Stimulated activated CD8-positive, alpha-beta memory T cell treated with anti-CD3 and anti-CD28 coated beads, Interleukin-7, amount 100 ng/mL, for 1 hour (primary cell): ENCODE measurements at places on chromosomes 2 and 18.

DNA sequence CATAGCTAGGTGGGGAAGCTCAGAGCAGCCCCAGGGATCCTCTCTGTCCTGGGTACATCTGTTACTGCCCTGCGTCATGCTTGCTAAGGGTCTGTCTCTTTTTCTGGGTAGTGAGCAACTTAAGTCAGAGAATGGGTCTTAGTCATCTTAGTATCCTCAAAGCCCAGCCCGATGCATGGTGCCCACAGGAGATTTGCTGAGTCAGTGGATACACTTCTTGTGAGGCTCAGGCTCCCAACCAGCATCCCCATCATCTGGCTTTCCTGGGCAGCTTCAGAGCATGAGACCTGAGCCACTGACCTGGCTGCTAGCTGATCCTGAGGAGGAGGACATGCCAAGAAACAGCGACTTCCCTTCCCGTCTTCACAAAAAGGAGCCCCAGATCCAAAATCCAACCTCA lies 10.0 kb downstream of the FOXI3 start:
- DNase-seq: no peak

GRCh38 chr2:168495524-168495923 lies 39.5 kb downstream of the CERS6 start:
- no peak for DNase-seq

GRCh38 chr2:85458601-85459563 lies 40.4 kb downstream of the SH2D6 start:
- no peak for DNase-seq

GRCh38 chr2:235543128-235543750 lies 49.4 kb downstream of the AGAP1 start:
- DNase-seq: no peak

DNA sequence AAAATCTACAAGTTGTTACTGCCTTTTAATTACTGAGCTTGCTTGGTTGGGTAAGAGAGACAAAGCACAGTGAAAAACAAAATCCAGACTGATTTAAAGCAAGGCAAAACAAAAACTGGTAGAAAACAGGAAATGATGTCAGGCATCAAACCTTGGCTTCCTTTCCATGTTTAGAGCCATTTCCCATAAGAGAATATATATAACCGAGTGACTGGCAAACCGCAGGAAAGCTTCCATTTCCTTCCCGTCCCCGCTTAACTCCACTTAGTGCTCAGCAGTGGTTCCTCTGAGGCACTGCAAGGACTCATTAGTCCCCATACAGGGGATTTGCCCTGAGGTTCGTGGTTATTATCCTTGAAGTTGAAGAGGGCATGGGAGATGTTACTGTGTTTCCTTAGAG lies 446.3 kb downstream of the LPIN1 start:
- no peak for DNase-seq

GRCh38 chr2:186612555-186613440 lies 22.9 kb downstream of the ITGAV start:
- DNase-seq: no peak

DNA sequence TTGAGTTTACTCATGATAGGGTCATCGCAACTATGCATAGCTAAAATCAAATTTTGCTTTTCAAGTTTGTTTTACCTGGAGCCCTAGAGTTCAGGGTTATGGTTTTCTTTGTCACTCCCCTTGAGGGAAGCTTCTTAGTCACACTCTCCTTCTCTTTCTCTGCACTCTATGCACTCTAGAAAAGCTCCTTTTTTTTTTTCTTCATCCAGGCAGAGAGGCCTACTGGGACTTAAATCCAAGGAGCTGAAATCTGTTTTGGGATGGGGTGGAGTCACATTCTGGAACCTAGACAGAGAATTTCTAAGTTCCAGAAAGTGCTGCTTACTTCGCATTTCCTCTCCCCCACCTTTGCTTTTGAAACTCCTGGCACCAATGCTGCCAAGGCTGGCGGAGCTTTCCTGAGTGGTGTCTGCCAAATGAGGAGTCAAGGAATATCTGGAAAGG lies 19.1 kb upstream of the IL18R1 start:
- no peak for DNase-seq

GRCh38 chr18:35045806-35046205 lies 4.6 kb downstream of the MAPRE2 start:
- DNase-seq: no peak

GRCh38 chr18:33836564-33836963 lies 258.5 kb downstream of the ASXL3 start:
- DNase-seq: no peak

GRCh38 chr2:183112577-183112976 lies 11.7 kb upstream of the NUP35 start:
- DNase-seq: no peak

GRCh38 chr2:57549642-57550102 lies 496.9 kb upstream of the VRK2 start:
- no peak for DNase-seq

DNA sequence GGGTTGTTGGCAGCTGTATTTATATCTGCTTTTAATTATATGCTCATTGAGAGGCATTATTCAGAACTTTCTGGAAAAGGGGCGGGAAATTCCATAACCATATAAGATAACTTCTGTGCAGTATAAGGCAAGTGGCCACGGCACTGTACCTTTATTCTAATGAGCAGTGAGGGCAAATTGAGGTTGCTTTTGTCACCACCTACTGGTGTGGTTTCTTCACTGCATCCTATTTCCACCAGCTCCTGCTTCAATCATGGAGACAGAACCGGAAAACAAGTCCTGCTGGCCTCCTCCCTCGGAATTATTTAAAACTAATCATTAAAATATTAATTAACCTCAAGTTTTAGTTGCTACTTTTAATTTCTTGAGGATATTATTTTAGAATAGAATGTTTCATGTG lies 759.4 kb downstream of the CBLN2 start:
- DNase-seq: no peak

- no peak for DNase-seq
These were observed 1.4 kb downstream of the CAD start for GRCh38 chr2:27218614-27219013.

DNA sequence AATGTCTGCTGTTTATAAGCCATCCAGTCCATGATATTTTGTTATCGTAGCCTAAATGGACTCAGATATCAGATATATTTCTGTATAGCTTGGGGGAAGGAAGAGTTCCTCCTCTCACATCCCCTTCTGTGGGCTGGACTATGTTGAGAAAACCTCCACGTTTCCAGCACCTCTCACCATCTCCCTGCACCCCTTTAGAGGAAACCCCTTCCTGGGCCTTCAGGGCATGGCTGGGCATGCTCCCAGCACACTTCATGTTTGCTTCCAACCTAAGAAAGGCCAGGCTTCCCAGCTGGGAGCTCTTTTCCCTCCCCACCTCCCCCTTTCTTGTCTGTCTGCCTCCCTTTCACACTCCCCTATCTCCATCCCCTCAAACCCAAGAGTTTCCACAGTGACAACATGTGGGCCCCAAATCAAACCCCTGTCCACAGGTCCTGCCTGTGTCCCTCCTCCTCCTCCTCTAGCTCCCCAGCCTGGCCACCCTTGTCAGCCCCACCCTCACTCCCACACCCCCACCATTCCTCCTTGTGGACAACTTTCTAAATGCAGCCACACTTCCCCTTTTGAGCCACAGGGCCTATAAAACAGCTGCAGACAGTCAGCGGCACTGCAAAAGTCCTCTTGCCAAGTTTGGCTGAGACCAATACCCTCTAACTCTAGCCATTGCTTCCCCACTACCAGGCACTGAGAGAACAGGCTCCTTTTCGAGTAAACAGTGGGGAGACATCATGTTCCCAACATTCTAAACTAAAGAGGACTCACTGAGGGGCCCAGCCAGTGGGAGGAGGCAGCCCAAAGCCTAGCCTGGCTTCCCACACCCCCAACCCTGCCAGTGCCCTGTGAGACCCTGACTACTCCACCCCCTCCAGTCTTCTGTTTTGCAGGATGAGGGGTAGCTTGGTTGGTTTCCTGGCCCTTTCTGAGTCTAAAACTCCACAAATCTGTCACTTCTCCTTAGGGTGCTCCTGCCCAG lies 120.5 kb downstream of the ZFP36L2 start:
- DNase-seq: no peak

GRCh38 chr2:12548906-12549305 lies 167.8 kb upstream of the TRIB2 start:
- DNase-seq: no peak

DNA sequence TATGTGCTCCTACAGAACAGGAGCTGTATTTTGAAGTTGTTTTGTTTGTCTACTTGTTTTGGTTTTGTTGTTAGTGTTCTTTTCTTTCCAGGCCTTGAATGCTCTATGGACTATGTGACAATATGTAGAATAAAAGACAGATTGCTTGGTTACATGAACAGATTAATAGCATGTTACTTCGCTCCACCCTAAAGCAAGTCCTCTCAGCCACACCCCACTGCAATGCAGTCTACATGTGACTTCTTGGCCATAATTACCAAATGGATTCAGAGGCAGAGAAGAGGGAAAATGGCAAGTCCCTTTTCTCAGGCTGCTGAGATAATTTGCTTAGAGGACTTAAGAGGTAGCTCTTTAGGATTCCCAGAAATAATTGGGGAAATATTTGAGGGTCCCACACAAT lies 123.2 kb upstream of the CYP1B1 start:
- DNase-seq: no peak

- no peak for DNase-seq
These were observed 35.3 kb downstream of the ZCCHC2 start for GRCh38 chr18:62558015-62558663.

DNA sequence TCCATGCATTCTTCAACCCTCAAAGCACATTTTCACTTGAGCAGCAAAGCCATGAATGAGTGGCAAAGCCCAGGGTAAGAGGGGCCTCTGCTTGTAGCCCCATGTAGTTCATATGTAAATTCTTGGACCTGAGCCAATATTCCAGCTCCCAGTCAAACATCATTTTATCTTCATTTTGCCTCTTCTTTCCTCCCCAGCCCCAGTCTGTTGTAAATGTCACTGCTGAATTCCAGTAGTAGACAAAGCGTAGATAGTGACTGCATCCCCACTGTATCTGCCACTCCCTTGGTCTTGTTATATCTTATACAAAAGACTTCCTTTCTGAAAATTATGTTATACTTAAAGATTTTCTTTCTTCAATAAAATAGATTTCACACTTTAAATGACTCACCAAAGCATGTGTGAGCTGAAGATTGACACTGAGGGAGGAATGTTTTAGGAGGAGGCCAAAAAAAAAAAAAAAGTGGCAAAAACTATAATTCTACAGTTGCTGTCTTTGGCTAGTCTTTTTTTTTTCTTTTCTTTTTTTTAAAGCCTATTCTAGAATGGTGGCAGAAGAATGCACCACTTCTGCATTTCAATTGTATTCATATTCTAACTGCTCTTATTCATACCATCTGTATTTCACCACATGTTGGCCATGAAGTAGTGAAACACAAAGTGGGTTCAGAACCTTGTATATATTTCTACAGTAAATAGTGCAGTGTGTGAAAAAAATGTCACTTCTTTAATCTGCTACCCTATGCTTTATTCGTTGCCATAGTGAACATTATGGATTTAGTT lies 306.1 kb downstream of the CPS1 start:
- DNase-seq: no peak

- no peak for DNase-seq
These were observed 314.5 kb downstream of the LPIN1 start for GRCh38 chr2:12060886-12061285.

- no peak for DNase-seq
These were observed 5.4 kb upstream of the CD302 start for GRCh38 chr2:159803235-159803962.

- DNase-seq: no peak
These were observed 11.1 kb upstream of the VPS4B start for GRCh38 chr18:63433334-63433866.

DNA sequence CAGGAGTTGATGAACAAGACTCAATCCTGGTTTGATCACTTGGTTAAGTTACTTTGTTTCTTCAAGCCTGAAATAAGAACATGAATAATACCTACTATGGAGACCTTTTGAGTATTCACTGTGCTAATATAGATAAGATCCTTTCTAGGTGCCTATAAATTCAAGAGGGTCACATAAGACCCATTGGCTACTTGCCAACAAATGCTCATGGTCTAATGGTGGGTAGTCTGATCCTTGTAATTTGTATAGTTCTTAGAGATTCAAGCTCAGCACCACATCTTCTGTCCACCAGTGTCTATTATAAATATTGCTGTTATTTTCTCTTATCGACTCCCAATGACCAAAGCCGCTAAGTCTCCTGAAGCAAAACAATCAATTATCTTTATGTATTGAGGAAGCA lies 27.4 kb upstream of the ACSL3 start:
- no peak for DNase-seq

- no peak for DNase-seq
These were observed 44.9 kb downstream of the ZEB2 start for GRCh38 chr2:144475044-144475443.

GRCh38 chr2:111058264-111058663 lies 62.5 kb upstream of the BCL2L11 start:
- no peak for DNase-seq

DNA sequence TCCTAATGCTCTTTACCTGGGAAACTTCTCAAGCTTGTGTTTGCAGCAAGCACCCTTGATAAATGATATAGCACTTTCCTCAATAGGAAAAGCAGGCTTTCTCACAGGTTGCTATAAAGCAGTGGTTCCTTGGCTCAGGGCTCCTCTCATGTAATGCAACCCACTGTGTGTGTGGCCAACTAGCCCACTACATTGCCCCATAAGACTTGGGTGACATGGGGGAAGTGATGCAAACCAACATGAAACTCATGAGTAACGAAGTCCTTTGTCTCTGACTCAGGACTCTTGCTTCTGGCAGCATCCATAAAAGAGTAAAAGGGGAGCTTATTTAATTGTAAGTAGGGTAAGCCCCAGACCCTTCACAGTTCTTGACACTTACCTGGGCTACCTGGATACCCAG lies 106.9 kb downstream of the COL4A4 start:
- no peak for DNase-seq

DNA sequence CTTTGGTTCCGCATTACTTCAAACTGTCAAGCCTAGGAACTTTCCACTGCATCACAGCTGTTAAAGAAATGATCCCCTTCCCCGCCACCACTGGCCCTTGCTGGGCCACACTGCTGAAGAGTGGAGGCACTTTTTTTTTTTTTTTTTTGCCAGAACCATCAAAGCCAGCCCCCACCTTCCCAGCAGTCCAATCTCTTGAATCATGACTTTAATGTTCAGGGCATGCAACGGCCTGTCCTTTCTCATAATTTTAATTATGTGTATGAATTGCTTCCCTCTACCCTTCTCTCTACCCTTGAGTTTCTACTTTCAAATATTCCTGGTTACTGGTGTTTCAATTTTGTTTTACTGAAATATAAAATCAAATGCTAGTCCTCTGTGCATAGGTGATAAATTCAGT lies 102.1 kb upstream of the LMAN1 start:
- no peak for DNase-seq

- DNase-seq: no peak
These were observed 164.6 kb upstream of the TRIB2 start for GRCh38 chr2:12552092-12552491.
